ENCODE measurements at places on chromosomes 5 and 9.

DNA sequence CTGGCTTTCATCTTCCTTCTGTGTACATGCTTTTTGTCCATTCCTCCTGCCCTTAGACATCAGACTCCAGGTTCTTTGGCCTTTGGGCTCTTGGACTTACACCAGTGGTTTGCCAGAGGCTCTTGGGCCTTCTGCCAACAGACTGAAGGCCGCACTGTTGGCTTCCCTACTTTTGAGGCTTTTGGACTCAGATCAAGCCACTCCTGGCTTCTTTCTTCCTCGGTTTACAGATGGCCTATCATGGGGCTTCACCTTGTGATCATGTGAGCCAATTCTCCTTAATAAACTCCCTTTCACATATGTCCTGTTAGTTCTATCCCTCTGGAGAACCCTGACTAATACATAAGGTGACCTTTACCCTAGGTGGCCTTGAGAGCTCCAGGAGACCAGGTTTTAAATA, 189.1 kb upstream of the CCNG1 start:
- no peak for DNase-seq

DNA sequence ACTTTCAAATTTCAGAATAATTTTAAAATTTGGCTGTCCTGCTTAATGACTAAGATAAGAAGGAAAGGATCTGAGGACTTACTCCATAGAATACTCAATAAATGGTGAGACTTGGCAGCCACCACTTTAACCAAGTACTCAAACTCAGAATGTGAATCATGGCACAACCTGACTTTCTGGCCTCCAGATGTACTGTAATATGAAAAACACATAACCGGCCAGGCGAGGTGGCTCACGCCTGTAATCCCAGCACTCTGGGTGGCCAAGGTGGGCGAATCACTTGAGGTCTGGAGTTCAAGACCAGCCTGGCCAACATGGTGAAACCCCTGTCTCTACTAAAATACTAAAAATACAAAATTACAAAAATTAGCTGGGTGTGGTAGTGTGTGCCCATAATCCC, 10.0 kb upstream of the MARCHF6 start:
- no peak for DNase-seq

DNA sequence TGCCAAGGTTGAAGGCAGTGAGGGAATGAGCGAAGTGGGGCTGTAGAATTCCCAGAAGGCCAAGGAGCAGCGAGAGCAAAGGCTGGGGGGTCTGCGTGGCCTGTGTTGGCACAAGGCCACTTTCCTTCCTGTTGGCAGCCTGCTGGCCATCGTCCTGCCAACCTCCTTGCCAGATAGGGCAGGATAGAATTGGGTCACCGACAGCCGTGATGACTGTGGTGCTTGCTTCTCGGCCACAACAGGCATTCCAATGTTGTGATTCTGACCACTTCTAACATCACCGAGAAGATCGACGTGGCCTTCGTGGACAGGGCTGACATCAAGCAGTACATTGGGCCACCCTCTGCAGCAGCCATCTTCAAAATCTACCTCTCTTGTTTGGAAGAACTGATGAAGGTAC, 18.9 kb downstream of the TRIP13 start:
- DNase-seq, result no peak

DNA sequence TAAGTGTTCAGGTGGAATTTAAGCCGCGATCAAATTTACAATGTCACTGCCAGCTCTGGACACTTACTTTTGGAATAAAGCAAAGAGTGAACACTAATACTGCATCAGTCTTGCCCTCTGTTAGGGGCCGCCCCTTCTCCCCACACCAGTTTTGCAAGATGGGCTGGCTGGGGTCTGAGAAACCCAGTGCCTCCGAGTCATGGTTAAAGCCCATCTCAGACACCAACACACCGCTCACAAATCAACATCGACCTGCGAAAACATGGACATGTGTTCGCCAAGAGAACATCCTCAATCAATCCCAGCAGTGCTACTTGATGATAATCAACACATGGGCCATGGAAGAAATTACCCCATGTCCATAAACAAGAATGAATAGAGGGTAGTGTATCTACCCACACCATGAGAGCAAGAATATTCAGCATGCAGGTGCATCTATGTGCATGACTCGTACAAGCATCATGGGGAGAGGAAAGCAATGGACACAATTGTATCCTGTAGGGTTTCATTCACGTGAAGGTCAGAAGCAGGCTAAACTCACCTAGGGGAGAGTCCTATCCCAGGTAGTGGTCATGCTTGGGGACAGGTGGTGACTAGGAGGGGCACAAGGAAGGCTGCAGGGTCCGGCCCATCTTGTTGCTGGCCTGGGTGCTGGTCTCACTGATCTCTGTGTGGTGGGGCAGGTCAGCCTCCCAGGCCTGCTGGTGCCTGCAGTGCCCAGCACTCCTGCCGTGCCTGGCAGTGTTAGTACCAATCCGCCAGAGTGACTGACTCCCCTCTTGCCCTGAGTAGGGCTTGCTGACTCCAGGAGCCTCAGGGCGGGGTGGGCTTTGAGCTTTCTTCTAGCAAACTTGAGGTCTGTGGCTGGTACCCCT, 5.0 kb downstream of the S1PR3 start:
- no peak for DNase-seq

DNA sequence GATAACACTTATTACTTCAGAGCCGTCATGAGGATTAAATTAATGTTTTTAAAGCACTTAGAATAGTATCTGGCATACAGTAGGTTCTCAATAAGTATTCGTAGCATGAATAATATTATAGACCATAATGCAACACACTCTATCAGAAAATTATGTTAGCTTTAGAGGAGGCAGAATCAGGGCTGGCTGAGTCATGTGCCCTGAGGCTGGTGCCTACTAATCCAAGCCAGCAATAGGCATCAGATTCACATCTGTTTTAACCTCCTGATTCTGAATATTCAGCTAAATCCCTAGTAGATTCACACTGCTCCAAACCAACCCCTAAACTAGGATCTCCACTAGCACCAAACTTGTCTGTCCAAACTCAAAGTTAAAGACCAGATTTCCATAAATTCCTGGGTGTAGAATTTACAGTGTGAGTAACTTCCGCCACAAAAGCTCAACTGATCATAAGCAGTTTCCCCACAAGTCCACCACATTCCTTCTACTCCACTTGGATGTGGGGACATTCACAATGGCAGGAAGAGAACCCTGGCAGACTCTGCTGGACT, 170.0 kb upstream of the DAPK1 start:
- DNase-seq, result no peak

DNA sequence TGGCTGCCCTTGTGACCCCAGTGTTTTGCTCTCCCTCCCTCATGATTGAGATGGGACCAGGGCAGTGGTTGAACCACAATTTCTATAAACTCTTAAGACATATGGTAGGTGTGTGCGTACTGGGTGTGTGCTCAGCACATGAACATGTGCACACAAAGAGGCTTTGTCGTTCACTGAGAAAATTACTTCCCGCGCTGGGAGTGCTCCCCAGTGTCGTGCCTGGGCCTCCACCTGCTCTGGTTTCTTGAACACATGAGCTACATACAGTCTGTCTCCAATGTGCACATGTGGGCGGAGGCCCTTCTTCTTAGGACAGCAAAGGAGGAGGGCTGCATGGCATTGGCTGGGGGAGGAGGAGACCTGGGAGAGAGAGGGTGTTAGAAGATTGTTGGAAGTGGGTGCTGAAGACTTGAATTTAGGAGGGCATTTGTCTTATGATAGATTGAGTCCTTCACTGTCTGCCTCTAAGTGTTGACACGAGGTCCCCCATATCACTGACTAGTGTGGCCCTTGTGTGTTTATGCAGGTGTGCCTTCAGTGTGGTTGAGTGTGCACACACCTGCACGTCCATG, 170.0 kb downstream of the CACNA1B start:
- DNase-seq, result no peak

- DNase-seq, result no peak
These were observed 7.5 kb upstream of the PRLR start for GRCh38 chr5:35237580-35238376.

- DNase-seq, result no peak
These were observed 51.5 kb downstream of the WNK2 start for GRCh38 chr9:93235300-93235960.

DNA sequence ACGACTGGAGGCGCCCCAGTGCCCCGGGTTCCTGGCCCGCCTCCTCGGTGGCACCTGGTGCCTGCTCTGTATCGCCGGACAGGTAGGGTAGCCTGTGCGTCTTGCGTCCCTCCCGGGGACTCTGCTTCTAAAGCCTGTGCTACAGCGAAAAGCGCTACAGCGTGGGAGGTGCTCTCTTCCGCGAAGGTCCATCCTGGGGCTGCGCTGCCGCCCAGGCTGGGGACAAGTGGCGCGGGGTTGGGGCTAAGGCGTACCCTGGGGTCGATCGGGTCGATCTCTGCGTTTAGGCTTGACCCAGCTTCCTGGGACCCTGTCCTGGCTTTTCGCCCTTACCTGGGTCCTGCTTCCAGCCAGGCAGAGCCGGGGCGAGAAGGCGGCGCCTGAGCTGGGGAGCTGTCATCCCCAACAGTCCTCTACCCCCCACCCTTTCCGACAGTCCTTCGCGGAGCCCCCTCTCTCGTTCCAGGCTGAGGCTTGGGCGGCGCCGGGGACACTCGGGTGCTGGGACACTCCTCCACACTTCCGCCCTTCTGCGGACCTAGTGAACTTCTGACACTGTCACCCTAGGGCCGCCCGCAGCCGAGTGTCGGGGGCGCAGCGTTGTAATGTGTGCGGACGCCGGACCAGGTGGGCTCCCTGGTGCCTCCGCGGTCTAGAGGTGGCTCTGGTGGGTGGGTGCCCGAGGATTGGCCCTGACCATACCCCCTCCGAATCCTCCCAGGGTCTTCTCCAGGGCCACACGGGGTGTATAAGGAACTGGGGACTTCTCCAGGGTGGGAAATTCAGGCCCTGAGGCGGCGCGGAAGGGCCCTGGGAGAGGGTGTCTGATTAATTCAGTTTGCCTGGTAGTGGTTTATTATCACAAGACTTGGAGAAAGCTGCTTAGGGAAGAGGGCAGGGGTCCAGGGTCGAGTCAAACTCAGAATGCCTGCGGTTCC, 328.2 kb downstream of the SH3GL2 start:
- DNase-seq, result no peak

DNA sequence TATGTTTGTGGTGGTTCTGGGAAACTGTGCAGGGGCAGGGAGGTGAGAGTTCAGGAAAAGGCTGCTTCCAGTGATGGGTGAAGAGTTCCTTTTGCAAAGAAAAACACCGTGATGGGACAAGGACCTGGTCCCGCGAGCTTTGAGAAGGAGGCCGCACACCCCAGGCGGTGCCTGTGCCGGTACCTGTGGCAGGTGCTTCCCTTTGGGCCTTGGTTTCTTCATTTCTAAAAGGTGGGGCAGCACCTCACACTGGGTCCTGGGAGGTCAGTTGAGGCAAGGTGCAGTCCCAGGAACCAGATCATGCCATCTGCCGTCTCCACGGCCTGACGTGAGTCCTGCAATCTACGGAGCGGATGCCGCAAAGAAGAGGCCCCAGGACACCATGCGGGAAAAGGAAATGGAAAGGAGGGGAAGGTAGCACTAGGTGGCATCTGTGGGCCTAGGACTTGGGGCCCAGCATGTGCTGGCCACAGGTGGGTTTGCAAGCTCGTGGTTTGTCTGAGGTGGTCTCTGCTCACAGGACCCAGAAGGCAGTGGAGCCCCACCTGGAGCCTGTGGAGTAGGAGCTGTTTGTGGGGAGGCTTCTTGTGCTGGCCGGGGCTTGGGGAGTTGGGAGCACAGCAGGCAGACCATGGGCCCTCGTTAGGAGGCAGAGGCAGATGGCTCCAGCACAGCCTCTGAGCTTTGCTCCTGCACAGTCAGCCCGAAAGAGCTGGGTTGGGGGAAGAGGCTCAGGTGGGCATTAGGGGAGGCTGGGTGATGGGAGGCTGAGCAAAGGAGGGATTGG, 131.6 kb downstream of the CACNA1B start:
- DNase-seq, result no peak

DNA sequence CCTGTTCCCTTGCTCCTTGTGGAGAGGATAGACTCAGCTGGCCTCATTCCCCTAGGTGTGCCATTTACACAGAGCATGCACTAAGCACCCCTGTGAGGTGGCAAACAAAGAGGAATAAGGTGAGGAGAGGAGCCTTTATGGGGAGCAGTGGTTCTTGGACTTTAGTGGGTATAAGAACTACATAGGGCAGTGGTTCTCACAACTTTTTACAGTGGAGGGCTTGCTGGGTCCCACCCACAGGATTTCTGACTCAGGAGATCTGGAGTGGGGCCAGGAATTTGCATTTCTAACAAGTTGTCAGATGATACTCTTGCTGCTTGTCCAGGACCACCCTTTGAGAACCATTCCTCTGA, 42.0 kb downstream of the CSF1R start:
- no peak for DNase-seq

- no peak for DNase-seq
These were observed 125.6 kb upstream of the TARS1 start for GRCh38 chr5:33315189-33315588.

GRCh38 chr9:111099199-111100008, 61.1 kb upstream of the LPAR1 start:
- DNase-seq, result no peak

DNA sequence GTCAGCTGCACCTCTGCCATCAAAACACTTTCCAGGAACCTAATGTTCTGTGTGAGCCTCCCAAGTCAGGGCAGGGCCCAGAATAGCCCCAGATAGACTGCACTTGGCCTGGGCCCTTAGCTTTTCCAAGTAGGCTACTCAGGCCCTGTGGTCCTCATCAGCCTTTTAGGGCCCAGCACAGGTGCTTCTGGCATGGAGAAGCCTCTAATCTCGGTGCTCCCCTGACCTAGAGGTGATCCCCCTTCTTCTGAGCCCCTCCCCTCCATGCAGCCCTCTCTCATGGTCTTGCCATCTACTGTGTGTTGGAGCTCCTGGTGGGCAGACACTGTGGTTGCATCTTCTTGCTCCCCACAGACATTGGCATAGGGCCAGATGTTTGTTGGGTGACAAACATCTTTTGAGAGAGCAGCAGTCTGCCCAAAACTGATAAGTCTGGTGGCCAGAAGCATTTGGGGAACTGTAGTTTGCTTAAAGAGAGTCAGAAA, 28.1 kb downstream of the FRMPD1 start:
- no peak for DNase-seq

DNA sequence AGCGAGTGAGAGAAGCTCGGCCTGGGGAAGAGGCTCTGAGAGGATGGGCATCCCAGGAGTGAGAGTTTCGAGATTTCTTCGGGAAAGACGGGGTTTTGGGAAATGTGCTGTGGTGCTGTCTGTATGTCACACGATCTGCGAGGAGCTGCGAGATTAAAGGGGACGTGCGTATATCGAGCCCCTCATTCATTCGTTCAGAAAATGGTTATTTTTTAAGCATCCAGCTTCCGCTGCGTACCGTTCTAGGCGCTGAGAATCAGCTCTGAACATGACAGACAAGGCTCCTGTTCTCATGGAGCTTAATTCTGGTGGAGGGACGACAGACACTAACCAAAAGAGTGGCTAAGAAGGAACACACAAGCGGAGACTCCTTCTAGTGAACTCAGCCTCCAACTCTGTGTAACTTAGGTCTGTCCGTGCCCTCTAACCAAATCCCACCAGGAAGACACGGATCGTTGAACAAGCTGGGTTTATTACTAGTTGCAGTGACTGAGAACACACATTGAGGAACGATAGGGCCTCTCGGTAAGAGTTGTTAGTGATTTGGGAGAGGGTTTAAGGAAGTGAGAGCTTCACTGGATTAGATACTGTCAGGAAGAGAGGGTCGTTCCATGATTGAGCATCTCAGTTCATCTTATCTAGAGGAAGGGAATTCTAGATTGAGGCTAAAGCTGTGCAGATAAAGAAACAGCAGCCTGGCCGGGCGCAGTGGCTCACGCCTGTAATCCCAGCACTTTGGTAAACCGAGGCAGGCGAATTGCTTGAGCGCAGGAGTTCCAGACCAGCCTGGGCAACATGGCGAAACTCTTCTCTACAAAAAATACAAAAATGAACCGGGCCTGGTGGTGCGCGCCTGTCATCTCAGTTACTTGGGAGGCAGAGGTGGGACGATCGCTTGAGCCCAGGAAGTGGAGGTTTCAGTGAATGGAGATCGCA, 1.0 kb upstream of the FBXW11 start:
- no peak for DNase-seq

GRCh38 chr9:69967344-69967743, 76.3 kb upstream of the MAMDC2 start:
- DNase-seq, result no peak

Measured in NCI-H187 treated with DMSO at 0.1 percent for 48 hours (cell line).